ENCODE measurements at places on chromosomes 13 and 19.

- no peak for DNase-seq
Measured at GRCh38 chr13:109172136-109172535, 542.7 kb downstream of the MYO16 start.

DNA sequence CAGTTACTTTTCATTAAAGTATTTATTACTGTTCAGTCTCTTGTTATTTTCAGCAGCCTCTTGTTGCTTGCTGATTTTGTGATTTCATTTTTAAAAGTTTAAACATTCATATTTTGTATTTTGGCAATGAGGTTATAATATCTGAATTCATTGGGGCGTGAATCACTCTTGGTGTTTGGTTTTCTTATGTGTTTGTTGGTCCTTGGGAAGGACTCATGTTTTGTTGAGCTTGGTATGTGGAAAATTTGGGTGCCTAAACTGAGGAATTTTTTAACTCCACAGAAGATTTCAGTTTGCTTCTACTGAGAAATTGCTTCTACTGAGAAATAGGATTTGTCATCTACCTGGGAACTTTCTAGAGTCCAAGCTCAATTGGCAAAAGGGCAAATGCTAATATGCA is 38.2 kb downstream of the PDS5B start:
- no peak for DNase-seq

DNA sequence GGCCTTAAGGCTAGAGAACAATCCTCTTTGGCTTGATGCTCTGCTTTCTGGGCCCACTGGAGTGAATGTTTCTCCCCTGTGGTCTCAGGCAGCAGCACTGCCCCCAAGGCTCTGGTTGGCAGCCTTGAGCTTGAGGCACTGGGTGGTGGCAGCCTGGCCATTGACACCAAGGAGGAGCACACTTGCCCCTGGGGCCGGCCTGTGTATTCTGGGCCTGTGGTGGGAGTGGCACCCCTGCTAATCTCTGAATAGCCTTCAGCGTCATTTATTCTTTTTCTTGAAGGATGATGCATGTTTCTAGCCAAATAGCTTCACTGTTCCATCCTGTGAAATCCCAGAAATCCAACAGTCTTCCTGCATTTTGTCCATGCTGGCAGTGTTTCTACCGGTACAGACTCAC is 191.4 kb downstream of the OLFM4 start:
- no peak for DNase-seq

- no peak for DNase-seq
Measured at GRCh38 chr19:38317104-38317612, 1.4 kb upstream of the YIF1B start.

DNA sequence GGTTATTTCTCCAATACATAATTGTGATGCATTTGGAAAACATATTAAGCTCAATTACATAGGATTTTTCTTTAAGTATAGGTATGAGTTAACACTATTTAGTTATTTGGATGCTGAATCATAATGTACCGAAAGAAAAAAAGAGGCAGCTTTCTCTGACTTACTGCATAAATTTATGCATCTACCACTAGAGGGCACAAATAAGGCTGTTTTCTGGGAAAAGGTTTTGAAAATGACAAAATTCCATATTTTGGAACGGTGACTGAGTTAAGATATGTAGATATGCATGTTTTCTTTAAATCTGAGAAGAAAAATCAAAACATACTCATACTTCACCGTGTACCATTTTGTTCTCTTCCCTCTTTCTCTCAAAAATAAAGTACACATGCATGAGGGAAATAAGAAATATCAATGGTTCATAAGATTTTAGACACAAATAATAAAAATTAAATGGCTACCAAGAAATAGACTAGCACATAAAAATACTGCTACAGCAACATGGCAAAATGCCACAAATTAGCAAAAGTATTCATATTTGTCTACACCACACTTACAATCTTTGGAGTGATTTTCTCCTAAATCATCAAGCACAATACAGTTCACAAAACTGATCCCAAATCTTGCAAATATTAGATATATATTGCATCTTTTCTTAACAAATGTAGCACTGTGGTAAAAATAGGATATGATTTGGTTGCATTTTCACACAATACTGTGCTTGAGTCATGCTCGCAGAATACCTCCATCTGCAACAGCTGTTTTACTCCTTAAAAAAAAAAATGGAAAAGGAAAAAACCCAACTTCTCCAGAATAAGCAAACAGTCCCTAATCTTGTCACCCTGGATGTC is 260.0 kb downstream of the FGF14 start:
- DNase-seq = no peak

GRCh38 chr13:93296584-93296983 is 70.0 kb downstream of the GPC6 start:
- DNase-seq = no peak

DNA sequence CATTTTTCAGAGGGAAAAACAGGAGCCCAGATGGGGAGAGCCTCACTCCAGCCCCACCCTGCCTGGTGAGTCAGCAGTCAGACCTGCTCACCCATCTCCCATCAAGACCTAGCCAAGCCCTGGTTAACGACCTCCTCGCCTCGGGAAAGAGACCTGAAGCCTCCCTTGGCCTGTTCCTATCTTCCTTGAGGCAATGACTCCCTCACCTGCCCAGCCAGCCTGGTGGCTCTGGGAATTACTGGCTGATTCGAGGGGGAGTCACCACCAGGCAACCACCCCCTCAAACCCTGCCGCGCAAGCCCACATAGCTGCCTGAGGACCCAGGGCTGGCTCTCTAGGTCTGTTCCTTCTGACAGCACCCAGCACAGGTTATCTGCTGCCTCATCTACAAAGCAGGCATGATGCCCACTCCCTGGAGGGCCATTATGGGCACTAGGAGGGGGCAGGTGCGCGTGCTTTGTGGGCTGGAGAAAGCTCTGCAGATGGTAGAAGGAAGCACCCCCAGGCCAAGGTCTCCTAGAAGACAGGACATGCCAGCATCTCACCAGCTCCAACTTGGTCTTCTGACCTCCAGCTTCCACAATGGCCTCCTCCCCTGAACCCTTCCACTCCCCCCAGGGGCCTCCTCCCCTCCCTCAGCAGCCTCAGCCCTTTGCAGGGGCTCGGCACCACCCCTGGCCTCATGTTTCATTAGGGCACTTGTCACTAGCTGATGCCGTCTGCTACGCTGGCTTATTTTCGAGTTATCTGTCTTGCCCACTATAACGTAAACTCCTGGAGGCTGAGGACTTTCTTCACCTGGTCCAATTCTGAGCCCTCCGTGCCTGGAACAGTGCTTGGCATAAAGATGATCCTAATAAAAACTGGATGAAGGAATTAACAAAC is 10.4 kb downstream of the DEDD2 start:
- DNase-seq = no peak

GRCh38 chr19:55086730-55087541 is 11.3 kb downstream of the EPS8L1 start:
- DNase-seq = no peak

DNA sequence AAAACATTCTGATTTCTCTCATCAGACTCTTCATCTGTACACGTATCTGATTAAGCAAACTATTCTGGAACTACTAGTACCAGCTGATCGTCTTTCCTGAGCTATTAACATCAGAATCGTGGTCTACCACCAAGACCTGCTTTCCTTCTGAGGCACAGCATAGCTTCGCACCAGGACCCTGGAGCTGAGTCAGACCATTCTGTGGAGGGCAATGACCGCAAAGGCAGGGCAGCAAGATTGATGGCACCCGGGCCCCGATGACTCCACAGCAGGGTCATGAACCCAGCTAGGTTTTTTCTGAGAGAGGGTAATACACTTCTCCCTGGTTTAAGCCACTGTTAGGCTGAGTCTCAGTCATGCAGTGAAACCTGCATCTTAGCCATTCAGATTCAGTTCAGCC is 158.7 kb upstream of the GPR12 start:
- DNase-seq = no peak

DNA sequence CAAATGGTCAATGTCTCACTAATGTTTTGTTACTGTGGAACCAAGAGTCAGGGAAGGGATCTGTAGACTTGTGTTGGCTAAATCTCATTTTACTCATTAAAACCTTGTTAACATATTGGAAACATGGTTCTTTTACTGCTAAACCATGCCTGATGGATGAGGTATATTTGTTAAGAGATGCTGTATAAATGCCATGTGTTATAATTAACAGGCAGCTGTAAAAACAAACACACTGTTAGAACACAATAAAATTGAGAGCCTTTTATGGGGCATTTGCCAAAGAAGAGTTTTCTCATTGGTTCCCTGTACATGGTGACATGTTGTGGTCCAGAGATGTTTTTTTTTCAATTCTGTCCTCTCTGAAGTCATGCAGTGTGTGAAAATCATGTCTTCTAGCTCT is 121.9 kb downstream of the ESD start:
- no peak for DNase-seq

DNA sequence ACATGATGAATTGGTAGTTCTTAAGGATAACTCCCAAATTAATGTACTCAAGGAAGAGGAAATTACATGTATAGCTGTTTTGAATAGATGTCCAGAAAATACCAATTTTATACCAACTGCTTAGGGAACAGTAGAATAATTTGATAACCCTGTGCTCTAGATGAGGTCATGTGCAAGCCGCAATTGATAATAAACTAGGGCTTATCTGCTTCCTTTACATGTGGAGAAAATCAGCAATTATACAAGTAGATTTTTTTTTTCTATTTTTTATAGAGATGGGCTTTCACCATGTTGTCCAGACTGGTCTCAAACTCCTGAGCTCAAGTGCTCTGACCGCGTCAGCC is 9.3 kb downstream of the TPT1 start:
- DNase-seq = no peak

- DNase-seq = no peak
Measured at GRCh38 chr13:113332615-113333014, 31.3 kb downstream of the GRTP1 start.

DNA sequence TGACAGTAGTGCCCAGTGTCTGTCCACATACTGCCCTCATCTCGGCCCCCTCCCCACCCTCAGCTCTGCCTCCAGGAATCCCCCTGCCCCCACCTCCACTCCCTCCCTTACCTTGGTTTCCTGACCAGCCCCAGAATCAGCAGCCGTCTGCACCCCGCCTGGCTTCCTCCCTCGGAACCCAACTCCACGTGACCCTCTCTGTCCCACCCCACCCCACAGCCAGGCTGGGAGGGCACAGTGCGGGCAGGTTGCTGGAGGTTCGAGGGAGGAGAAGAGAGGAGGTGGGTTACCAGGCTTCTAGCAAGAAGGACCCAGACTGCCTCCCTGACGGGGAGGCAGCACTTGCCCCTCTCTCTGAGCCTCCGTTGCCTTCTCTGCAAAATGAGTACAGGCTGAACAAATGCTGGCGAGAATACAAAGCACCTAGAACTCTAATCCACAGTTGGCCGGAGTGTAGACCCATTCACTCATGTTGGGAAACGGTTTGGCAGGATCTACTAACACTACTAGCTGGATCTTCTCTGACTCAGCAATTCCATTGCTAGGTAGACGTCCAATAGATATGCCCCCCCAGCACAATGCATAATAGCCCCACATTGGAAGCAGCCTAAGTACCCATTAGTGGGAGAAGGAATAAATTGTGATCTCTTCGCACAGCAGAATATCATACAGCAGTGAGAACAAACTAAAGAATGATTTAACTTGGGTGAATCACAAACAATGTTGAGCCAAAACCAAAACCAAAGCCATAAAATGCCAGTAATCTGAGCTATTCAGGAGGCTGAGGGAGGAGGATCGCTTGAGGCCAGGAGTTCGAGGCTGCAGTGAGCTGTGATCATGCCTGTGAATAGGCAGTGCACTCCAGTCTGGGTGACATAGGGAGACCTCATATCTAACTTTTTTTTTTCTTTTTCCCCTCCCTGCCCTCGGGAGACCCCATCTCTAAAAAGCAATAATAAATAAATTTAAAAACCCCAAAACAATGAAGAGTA is at the start of gene RASAL3:
Gene RASAL3 (minus strand): TSS at position 151 of the 992 bp plus-strand sequence. CDS start 186 bp downstream, outside the sequence.
- peak; percentile 75 for DNase-seq

- no peak for DNase-seq
Measured at GRCh38 chr19:5216141-5216847, 124.3 kb downstream of the PTPRS start.

- no peak for DNase-seq
Measured at GRCh38 chr19:15248648-15249527, 16.6 kb upstream of the EPHX3 start.

DNA sequence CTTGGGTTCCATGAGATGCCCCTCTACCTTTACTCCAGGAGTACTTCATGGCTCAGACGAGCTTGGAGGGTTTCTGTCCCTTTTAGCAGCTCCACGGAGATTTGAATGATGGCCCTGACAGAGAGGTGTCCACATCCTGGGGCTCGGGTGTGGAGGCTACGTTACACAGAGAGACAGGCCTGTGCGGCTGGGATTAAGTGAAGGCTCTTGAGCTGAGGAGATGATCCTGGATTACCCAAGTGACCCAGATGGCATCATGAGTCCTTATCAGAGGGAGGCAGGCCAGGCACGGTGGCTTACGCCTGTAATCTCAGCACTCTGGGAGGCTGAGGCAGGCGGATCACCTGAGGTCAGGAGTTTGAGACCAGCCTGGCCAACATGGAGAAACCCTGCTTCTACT is 12.4 kb downstream of the DPP9 start:
- DNase-seq = no peak

DNA sequence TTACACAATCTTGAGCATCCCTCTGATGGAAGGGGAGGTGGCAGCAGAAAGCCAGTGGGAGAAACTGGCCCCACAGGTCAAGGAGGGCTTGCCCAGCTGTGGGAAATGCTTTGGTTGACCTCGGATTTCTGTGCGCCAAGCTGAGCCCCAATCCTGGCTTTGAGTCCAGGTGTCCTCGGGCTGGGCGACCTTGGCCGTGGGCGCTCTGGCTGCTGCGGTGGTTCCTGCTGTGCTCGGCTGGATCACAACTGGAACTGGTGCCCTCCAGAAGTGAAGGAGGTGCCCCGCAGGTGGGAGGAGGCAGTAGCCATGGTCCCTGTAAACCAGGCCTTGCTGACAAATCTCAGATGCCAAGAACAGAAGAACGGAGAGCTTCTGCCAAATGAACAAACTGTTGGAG is 56.4 kb downstream of the ZNF676 start:
- DNase-seq = no peak

DNA sequence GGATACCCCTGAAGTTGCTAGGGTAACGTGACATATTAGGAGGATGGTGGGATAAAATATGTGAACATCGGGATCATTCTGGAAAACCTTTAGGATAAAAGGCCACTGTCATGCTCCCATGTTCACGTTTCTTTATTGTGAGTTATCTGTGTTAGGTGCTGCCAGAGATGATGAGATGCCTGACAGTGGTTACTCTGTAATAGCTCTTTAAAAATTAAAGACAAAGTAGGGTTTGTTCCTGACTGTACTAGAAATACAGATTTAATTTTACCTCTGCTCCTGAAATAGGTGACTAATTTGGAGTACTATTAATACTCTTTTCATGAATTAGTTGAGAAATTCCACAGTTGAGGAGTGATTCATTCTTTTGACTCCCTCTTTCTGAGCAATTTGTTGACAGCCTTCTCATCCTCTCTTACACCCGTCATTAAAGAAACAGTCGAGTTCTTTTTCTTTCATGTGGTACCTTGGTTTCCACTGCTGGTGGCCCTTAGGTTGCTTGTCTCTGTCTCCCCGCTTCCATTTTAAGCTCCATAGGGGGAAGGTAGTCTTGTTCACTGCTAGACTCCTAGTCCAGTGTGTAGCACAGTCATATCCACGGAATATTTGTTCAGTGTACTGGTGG is 28.4 kb downstream of the SAE1 start:
- no peak for DNase-seq

GRCh38 chr13:35727881-35728280 is 251.4 kb upstream of the MAB21L1 start:
- DNase-seq = no peak

GRCh38 chr19:40567750-40568494 is 8.8 kb upstream of the SHKBP1 start:
- no peak for DNase-seq
